ENCODE measurements at places on chromosomes 13 and 19.

DNA sequence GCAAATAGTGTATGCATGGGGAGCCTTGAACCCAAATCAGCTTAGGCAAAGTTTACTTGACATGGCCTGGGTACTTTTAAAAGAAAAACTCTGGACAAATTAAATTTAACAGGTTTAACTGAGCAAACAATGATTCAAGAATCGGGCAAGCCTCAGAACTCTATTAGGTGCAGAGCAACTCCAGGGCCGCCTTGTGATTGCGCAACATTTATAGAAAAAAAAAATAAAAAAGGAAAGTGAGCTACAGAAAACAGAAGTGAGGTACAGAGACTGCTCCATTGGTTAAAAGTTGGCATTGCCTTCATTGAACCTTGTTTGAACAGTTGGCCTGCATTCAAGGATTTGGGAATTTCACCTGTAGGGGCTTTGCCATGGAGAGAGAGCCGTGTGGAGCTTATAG lies 421.0 kb upstream of the TSHZ3 start:
- DNase-seq, result no peak

GRCh38 chr13:112619730-112620631 lies 32.0 kb upstream of the TUBGCP3 start:
- DNase-seq, result no peak

DNA sequence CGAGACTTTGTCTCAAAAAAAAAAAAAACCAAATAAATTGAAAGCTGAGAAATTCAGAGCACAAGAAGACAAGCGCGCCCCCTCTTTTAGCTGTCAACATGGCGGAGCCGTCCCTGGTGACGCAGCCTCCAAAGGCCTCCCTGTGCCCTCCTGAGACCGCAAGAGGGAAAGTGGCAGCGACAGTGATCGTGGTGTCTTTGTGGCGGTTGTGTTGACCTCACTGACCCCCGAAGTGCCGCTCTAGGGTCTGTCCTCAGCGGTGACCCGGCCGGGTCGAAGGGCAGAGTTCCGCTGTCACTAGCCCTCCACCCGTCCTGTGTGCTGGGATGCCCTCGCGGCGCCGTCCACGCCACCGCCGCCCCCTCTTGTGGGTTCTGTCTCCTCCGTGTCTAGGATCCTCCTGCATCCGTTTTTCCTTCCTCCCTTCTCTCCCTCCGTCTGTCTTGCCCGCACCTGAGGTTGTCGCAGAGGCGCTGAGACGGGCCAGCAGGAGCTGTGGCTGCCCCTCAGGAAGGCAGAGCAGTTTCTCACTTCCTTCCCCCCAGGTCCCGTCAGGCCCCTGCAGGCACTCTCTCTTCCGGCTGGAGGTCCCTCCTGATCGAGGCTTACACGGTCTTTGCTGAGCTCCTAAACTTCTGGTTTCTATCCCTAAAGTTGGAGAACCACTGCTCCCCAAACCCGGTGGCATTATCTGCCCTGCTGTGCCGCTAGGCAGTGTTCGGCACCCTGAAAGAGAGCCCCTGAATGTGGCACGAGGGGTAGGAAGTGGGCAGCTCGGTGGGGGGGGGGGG lies 7.2 kb downstream of the UHRF1 start:
- DNase-seq, result no peak

GRCh38 chr13:78102121-78102677 lies 183.6 kb upstream of the EDNRB start:
- DNase-seq, result peak; percentile 26

DNA sequence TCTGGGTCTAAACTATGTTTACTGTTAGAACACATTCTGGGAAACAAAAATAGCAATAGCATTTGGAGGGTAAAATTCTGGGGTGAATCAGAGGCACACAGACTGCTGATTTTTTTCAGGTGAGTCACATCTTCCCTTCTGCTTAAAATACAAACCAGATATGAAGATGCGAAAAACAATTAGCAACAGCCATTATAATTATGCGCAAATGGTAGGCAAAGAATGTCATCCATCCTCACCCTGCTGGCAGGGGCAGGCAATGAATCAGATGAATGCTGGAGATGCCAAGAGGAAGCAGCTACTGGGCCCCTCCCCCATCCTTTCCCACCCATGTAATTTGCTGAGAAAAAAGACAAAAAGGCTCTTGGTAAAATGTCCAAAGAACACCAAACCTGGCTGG lies 282.9 kb downstream of the KLF5 start:
- DNase-seq, result peak; percentile 51

DNA sequence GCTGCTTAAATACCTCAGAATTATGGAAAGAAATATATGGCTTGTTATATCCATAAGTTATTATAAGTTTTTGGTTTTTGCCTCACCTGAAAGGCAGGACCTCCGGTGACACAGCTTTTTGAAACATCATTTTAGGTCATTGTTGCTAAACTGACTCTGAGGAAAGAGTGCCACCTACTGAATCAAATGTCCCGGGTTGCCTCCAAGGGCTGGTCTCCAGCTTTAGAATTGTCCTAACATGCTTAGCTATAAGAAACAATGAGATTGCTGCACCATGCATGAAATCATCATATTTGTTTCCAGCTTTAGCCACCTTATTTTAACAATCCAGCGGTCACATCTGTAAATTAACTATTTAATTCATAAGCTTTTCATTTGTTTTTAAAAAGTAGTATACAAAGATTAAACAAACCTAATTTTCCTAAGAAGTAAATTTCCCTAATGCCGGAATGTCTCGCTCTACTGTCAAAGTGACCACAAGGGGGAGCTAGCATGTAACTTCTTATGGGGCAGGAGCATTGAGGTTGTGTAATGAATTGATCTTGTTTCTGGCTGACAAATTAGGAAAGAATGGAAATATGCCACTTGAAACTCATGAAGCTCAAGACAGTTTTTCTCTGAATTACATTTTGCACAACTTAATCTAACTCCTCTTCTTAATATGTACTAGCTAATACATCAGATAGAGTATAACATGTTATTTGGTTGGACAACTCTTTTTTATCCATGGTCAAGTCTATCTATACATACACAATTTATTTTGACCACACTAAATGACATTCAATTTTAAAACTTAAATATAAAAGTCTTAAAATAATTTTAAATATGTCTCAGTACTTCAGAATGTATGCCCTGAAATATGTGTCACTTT lies 6.7 kb upstream of the PCDH17 start:
- no peak for DNase-seq

GRCh38 chr13:41610404-41610803 lies 153.1 kb downstream of the RGCC start:
- DNase-seq, result peak; percentile 89

GRCh38 chr19:3095441-3096191 lies 1.5 kb downstream of the GNA11 start:
- no peak for DNase-seq

DNA sequence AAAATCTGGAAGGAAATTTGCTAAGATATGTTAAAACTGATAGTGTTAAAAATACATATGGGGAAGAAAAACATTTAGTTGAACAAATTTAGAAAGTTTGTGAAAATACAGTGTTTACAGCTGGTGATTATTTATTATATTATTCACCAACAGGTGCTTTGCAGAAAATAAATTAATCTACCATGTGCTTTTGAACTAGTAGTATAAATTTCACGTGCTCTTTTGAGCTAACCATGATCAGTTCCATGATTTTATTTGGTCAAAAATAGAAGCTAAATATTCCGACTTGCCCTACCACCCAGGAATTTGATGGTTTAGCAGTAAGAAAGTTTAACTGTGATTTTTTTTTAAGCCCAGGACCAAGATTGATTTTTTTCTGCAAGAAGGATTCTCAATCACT lies 113.3 kb downstream of the SPRY2 start:
- no peak for DNase-seq

DNA sequence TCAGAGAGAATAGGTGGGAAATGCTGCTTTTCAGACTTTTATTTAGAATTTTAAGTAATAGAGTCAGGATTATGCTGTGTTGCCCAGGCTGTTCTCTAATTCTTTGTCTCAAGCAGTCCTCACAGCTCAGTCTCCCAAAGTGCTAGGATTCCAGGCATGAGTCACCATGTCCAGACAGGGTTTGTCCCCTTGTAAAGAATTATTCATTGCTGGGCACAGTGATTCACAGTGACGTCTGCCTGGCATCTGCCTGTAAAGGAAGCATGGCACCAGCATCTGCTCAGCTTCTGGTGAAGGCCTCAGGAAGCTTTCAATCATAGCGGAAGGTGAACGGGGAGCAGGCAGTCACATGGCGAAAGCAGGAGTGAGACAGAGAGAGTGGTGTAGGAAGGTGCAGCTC lies 17.7 kb downstream of the ZNF763 start:
- no peak for DNase-seq

- DNase-seq, result no peak
Measured at GRCh38 chr13:63938851-63939250, 2523.2 kb upstream of the PCDH20 start.

GRCh38 chr19:38617283-38617763 lies 430 bp downstream of the MAP4K1 start:
- no peak for DNase-seq

DNA sequence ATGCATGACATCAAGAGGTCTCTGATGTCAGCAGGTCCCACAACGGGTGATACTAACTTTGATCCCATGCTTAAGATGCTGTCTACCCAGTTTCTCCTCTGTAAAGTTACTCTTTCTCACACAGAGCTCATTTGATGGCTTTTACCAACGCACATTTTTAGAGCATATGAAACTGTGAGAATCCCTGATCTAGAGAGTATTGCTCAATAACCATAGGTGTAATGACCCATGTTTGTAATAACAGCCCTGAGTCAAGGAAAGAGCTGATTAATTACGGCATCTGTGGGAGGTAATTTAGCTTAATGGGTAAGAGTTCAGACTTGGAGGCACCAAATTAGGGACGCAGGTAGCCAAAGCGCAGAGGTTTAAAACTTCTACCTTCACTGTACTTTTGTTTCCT lies 18.0 kb upstream of the IZUMO2 start:
- no peak for DNase-seq

- DNase-seq, result no peak
Measured at GRCh38 chr13:72565893-72566292, 161.5 kb downstream of the MZT1 start.

GRCh38 chr19:28940751-28941500 lies 272.0 kb downstream of the UQCRFS1 start:
- peak; percentile 78 for DNase-seq
